NCI-H524 treated with DMSO at 0.1 percent for 48 hours (cell line): ENCODE measurements at places on chromosomes 7 and 10.

GRCh38 chr7:50266635-50267386 is 37.7 kb upstream of the IKZF1 start:
- no peak for DNase-seq

DNA sequence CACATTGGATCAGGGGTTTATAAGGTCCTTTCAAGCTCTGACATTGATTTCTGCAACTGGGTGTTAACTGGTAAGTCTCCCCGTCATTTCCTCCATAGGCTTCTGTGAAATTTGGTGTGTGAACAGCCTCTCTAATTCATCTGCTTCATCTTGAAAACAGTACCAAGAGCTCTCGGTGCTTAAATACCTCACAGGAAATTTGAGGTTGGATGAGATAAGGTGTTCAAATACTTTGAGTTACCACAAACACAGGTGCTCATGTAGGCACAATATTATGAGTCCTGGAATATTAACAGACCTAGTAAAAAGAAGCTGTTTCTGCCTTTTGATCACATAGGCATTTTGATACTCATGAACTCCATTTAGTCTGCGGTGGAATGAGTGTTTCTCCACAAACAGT is 85.2 kb downstream of the RTKN2 start:
- no peak for DNase-seq

DNA sequence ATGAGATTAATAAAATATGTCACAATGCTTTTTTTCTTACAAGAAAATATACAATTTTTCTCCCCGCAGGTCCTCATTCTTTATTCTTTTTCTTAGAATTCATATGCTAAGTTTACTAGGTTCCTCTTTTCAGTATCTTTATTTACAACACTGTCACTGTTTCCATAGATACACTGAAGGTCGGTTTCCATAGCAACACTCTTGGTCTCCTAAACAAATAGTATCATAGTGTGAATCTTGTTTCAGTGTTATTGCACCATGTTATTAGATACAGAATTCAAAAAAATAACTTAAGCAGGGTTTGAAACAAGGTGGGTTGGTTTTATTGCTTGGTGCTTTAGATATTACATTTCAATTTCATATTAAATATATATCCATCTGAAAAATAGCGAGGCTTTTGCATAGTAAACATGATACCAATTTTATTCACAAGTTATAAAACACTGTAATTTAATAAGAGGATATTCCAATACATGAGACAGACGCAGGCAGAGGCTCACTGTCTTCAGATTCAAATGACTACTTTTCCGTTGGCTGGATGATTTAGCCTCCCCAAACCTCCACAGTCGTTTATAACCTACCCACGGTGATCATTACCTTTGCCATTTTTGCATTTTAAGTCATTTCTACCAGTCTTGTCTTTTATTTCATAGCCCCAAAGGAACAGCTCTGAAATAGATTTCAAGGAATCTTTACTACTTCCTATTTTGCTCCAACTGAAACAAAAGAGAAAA is 88.9 kb upstream of the KLF6 start:
- DNase-seq, result no peak

DNA sequence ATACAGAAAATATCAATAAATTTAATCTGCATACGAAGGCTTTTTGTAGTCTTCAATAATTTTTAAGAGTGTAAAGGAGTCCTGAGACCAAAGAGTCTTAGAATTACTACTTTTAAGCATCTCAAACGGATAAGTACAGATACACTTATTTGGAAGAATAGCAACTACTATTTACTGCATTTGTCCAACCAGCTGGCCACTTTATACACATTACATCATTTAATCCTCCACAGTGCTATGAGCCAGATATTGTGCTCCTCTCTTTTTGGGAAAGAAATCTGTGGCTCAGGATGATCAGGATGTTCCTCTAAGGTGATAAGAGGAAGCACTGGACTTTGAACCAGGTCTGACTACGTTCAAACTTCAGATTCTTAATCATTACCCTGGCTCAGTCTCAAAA is 588.6 kb upstream of the LRRTM3 start:
- DNase-seq, result no peak

GRCh38 chr7:116408166-116408565 is 91.4 kb upstream of the CAV2 start:
- no peak for DNase-seq

GRCh38 chr10:59287587-59288255 is 74.6 kb downstream of the FAM13C start:
- DNase-seq, result no peak

- no peak for DNase-seq
These were observed 196.8 kb downstream of the RNLS start for GRCh38 chr10:88386204-88386788.
